ENCODE measurements at places on chromosomes 16 and 17.

GRCh38 chr17:7606280-7606679 is 8.4 kb downstream of the FXR2 start:
- DNase-seq = no peak

GRCh38 chr16:56463153-56463552 is 11.8 kb downstream of the OGFOD1 start:
- no peak for DNase-seq

DNA sequence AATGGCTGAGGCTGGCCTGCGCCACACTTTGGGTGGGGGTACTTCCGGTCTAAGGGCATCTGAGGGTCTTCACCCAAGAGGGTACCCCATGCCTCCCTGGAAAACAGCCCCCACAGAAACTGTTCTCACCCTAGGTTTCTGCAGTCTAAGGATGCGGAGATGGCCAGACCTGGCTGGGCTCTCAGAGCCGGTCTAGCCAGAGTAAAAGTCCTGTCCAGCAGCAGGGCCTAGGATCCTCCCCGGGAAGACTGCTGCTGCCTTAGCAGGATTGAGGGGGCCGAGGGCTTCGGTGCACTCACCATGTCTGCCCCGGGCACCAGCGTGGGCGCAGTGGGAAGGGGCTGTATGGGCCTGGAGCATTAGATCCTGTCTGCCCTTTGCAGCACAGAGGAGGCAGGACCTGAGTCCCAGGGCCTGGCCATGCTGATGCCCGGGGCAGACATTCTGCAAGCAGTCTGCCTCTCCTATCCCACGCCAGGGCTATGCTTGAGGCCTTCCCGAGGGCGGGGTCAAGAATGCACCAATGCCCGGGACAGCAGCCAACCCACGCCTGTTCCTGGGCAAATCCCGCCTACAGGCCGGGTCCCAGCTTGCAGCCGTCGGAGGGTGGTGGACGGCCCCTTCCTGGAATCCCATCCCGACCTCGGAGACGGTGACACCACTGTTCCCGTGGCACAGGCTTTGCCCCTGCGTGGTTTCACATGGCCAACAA is 54.7 kb downstream of the CBFA2T3 start:
- no peak for DNase-seq

DNA sequence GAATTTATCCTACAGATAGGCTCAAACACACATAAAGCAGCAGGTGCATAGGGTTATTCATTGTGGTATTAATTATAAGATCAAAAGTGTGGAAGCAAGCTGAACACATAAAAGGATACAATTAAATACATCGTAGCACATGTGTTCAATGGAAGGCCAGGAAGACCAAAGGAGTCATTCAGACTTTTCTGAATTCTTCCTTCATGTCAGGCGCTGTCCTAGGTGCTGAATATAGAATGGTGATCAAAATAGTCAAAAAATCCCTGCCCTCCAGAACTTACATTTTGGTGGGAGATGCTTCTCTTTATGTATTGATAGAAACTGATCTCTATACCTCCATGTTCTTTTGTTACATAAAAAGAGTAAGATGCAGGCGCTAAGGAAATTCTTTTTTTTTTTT is 439.0 kb upstream of the ASIC2 start:
- no peak for DNase-seq

DNA sequence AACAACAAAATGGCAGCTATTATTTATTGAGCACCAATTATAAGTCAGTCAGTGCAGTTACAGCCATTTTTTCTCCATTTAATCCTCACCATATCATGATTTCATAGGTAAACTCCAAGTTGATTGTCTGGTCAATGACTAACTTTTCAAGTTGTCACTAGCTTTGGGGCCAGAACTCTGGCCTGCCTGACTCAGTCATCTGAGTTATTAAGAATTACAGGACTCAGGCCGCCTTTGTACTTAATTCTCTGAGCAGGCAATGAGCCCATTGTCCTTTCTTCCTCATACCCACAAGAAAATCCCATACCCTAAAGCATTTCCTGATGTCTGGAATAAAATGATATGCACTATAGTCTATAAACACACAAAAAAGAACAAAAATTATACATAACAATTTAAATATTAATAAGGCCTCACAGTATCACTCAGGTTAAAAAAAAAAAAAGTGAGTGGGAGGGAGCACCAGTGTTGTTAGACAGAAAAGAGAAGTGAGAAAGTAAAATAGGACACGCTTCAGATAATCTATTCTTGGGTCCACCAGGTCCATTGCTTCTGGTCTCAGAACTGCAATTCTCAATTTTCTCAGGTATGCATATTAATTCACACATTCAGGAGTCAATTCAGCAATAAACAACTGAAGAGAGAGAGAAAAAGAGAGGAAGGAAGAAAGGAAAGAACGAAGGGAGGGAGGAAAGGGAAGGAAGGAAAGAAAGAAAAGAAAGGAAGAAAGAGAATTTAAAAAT is 70.2 kb downstream of the SPAG9 start:
- DNase-seq = no peak

- no peak for DNase-seq
These were observed 90.1 kb downstream of the XYLT1 start for GRCh38 chr16:17380613-17381012.

DNA sequence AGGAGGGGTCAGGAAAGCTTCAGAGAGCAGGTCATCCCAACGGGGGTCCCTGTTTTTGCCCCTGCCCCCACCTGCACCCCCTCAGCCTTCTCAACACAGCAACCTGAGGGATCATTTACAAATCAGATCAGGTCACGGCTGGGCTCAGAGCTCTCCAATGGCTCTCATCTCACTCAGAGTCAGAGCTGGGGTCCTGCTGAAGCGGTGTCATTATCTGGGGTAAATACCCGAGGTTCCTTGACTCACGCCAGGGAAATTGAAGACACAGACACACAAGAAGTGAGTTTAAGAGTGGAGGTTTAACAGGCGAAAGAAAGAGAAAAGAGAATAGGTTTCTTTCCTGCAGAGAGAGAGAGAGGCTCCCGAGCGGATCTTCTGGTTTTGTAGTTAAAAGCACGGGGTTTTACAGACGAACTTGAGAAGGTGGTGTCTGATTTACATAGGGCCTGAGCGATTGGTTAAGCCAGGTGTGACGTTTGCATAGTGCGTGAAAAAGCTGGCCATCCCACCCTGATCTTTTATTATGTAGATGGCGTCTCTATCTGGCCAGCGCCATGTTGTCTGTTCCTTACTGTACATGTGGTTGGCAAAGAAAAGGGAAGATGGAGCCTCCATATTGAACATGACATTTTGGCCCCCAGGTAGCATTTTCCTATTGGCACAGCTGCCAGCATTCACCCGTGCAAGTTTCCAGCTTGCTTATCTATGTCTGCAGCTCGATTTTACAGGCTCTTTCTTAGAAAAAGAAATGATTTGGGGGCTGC is 51.4 kb downstream of the WSB1 start:
- no peak for DNase-seq

DNA sequence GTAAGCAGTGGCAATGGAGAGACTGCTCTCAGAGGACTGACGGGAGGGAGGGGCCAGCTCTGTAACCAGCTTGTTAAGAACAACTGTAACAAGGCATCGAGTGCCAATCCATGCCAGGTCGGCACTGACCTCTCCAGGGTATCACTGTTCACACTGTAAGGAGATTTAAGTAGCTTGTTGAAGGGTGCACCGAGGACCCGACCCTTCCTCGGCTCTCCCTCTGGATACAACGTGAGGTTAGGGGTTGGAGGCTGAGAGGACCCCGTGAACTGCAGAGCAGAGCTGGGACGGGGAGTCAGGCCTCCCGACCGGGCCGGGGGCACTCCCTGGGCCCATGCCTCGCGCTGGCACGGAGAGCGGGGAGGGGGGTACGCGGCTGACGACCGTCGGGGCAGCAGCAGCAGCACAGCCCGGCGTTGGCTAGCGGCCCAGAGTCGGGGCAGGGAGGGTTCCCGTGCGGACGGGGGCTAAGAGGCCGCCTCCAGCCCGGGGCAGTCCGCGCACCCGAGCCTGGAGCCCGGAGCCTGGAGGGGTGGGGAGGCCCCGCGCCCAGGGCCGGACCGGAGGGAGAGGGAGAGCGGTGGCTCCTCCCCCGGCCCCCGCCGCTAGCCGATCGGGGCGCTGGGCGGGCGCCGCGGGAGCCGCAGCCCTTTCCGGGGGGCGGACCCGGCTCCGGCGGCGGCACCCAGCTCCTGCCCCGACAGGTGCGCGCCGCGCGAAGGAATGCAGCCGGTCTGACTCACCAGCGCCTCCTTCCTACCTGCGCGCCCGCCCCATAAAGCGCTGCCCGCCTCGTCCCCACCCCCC is at the start of gene ITGB4:
ITGB4 (plus strand) TSS at position 804 of the 807 bp plus-strand sequence. CDS start 3,245 bp downstream, outside the sequence.
- peak; percentile 38 for DNase-seq

DNA sequence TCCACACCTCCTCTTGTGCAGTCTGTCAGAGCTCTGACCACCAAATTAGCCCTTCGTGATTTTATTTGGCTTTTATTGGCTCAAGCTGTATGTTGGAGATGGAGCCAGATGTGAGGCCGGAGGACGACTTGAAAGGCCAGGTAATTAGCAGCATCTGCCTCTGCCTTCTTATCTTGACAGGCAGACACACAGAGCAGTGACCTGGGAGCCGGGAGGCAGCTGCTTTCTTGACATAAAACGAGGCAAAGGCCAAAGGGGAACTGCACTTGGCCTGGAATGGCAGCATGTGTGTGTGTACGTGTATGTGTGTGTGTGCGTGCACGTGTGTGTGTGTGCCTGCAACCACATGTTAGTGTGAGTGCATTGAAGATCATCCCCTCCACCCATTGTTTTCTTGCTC is 56.9 kb upstream of the BRD7 start:
- no peak for DNase-seq

DNA sequence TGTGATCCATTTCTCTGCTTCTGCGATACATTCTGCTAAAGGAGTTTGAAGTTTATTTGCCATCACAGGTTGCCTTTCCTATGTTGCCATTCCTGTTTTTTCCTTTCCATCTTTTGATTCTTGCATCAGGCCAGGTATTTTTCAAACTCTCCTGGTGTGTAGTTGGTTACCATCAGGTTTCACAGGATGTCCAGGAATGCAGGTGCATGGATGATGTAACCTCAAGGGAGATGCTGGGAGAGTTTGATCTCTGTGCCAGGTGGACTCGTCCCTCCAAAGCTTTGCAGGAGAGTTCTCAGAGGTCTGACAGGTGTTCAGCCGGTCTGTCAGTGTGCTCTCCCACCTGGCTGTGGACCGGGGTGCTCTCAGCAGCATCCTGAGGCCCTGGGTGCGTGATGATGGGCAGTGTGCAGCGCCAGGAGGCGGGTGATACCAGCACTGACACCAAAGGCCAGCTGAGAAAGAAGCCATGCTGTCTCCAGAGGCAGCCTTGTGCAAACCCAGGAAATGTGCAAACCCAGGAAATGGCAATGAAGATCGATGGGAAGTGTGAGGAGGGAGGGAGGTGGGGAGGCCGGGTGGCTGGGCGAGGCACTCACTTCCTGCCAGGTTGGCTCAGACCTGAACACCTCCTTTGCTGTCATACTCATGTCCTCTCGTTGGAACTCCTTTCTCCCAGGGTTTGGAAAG is 1.7 kb downstream of the ATP2C2 start:
- no peak for DNase-seq

Data from T-helper 1 cell (primary cell).